ENCODE measurements at places on chromosomes 5 and 9.
A peak's percentile ranks its signal among the peaks of the same experiment; 100 is the strongest.

GRCh38 chr5:96175090-96175489, 213.4 kb upstream of the ELL2 start:
- no peak for DNase-seq

DNA sequence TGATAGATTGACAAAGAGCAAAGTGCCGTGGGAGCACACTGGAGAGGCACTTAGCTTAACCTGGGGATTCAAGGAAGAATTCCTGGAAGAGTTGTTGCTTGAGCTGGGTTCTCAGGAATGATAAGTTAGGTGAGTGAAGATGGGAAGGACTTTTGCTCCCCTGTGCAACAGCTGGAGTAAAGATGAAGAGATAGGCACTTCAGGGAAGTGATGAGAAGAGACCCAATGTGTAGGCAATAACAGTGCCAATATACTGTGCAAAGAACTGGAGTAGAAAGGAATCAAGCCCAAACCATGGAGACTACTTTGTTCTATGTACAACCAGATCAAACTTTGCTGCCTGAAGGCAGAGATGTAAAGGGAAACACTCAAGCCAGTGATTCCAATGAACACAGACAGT, 92.2 kb downstream of the ADGRV1 start:
- no peak for DNase-seq

- DNase-seq, result no peak
These were observed 81.1 kb upstream of the TNFAIP8 start for GRCh38 chr5:119274767-119275130.

GRCh38 chr9:4967523-4967922, 17.5 kb upstream of the JAK2 start:
- no peak for DNase-seq

DNA sequence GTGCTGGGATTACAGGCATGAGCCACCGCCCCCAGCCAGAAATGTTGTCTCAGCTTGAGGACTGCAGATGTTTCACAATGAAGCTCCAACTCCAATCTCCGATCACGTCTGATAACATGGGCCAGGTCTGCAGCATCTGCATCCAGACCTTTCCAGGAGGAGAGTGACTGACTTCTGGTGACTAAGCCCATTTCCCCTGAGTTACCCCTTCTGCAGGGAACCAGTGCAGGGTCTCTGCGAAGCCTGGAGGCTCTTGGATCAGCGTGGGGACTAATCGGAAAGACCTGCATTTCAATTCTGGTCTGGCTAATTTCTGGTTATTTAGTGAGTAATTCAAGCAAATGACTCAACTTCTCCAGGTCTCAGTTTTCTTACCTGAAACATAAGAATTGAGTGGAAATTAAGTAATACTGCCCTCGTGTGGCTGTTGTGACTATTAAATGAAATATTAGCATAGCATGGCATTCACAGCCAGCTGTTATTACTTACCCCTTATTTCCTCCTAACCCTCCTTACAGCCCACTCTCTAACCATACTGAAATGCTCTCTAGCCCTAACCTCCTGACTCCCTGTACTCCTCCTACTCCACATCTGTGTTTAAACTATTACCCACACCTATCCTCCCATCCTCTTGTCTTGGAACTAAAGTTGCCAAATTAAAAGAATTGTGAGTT, 2.2 kb upstream of the GNPDA1 start:
- DNase-seq, result no peak

- DNase-seq, result no peak
These were observed 309.7 kb downstream of the NSG2 start for GRCh38 chr5:174355208-174355612.

DNA sequence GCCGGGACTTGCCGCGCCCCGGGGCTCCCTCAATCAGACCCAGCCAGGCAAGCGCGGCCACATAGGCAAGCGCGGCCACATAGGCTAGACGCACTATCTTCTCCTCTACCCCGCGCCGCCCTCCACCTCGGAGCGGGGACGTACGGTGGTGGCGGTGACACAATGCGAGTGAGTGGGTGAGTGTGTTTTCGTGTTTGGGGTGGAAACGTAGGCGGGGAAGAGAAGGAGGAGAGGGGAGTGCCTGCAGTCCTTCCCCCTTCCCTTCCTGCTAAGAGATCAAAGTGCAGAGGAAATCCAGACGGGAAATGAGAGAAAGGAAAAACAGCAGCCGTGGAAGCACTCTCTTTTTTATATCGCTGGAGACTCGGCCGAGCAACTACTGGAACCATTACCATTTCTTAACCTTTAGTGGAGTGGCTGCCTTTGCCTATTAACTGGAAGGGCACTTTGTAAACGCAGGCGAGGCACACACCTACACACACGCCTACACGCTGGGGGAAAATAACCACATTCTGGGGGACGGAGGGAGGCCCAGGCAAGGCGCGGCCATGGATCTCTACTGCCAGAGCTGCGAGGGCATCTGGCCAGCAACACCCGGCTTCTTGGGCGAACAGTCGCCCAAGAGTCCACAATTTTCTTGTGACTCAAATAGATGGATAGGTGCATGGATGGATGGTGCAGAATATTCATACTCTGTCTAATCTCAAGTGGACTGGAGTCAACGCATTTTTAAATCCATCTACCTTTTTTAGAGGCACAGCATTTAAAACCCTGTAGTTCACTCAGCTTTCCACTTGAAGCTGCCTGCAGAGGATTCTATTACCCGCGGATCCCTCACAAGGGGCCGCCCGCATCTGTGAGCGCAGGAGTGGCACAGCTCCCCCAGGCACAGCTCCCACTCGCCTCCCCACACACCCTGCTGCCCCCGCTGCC, 2.1 kb downstream of the EDIL3 start:
- DNase-seq, result peak; percentile 55

- DNase-seq, result no peak
These were observed 302.4 kb downstream of the CHSY3 start for GRCh38 chr5:130206686-130207085.

Data from left ventricle myocardium superior (tissue), 1 donor.